ENCODE measurements at places on chromosomes 4 and X.

GRCh38 chr4:151012820-151013219 lies 2.3 kb downstream of the LRBA start:
- no peak for DNase-seq

GRCh38 chrX:20571611-20572010 lies 304.9 kb upstream of the RPS6KA3 start:
- DNase-seq: peak; percentile 33

DNA sequence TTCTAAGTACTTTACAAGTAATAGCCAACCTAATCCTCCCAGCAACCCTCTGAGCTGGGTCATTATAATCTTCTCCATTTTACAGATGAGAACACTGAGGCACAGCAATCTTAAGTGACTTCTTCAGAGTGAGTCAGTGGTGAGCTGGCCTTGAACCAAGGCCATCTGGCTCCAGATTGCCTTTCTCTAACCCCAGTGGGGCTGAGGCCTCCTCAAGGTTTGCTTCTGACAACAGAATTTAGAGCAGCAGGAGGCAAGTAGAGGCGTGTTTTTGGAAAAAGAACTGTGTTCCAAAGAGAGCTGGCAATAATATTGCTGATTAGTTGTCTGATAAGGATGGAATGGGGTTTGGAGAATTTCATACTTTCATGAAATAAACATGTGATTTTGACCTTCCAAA lies 41.2 kb downstream of the PIR start:
- DNase-seq: no peak

GRCh38 chr4:76962406-76963130 lies 13.0 kb downstream of the SEPTIN11 start:
- DNase-seq: peak; percentile 57

GRCh38 chrX:150499240-150499639 lies 69.2 kb upstream of the MTM1 start:
- peak; percentile 23 for DNase-seq

- DNase-seq: no peak
Observed at GRCh38 chrX:2487366-2487765, 13.4 kb downstream of the DHRSX start.

DNA sequence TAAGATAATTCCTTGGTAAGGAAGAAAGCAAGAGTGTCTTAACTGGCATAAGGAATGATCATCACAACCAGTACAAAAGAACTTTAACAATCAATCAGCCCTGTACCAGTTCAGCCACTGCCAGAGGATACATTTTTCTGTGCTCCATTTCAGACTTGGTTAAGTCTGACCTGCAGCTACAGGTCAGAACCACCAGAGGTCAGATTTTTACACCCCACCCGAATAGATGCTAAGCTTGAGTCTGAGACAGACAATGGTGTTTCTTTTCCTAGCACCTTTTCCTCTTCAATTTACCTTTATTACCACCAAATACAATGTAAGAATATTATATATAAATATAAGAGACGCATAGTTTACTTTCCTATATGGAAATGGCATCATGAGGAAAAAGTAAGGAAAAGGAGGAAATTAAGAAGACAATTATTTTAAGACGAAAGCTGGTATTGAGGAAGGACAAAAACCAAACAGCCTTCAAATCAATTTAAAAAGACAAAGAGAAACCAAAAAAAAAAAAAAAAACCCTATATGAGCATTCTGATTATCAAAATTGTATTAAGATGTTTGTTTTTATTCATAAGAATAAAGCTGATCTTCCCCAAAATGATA lies 215.3 kb upstream of the TTC29 start:
- peak; percentile 73 for DNase-seq

GRCh38 chr4:175637762-175638161 lies 174.3 kb downstream of the GPM6A start:
- DNase-seq: no peak

DNA sequence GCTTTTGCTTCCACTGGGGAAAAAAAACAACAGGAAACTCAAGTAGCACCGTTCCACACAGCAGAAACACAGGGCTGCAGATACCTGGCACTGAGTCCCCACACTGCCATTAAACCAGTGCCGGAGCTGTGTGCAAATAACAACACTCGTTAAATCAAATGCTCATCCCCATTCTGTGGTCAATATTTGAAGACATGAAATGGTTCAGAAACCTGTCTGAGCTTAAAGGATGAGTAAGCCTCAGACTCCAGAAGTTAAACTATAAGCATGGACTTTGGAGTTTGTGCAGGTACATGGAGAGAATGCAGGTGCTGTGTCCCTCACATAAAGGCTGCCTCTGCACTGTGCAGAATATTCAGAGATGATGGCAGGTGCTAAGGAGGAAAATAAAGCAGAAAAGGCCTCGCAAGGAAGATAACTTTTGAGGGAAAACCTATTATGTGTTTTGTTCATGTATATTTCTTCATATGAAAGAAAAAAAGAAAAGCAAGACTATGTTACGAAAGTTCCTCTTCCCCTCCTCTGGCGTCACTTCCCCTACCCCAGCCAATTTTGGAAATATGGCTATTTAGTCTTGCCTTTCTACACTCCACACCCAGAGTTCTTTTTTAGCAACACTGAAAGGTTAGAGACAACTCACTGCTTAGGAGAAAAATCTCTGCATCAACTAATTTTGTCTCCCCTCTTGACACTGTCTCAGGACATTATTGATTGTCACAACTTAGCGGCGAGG lies 4.6 kb downstream of the MPP1 start:
- DNase-seq: no peak

DNA sequence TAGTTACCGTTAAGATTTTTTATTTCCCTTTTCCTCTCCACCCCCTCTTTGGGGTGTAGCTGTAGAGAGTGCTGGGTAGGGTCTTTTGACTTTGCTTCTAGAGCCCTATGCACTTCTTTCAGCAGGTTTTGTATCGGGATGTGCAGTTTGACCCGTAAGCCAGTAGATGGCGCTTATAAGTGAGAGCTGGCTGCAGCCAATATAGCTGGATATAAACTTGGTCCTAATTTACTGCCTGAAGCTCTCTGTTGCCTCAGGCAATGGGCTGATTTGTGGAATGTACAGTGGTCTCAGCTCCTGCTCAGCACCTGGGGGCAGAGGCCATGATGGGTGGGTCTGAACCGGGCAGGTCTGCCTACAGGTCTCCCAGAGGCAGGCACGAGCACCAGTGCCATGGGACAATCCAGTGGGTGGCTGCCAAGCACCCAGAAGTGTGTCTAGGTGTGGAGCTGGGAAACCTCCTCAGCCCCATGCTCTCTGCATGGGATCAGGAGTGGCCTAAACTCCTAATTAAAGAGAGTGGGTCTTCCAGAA lies 146.5 kb downstream of the SPANXN1 start:
- no peak for DNase-seq

DNA sequence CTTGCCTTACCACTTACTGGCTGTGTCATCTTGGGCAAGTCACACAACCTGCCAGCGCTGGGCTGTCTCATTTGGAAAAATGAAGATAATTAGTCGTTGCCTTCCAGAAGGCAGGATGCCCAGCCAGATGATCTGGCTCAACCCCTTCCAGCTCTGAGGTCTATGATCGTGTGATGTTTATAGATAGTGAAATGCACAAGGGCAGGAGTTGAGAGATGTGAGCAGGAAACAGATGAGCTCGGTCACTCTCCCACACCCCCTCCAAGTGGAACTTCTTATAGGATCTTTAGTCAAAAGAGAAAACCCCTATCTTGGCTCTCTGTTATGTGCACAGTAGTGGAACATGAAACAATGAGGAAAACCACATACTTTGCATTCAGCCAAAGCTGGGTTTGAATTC lies 336.8 kb upstream of the PPARGC1A start:
- peak; percentile 70 for DNase-seq

DNA sequence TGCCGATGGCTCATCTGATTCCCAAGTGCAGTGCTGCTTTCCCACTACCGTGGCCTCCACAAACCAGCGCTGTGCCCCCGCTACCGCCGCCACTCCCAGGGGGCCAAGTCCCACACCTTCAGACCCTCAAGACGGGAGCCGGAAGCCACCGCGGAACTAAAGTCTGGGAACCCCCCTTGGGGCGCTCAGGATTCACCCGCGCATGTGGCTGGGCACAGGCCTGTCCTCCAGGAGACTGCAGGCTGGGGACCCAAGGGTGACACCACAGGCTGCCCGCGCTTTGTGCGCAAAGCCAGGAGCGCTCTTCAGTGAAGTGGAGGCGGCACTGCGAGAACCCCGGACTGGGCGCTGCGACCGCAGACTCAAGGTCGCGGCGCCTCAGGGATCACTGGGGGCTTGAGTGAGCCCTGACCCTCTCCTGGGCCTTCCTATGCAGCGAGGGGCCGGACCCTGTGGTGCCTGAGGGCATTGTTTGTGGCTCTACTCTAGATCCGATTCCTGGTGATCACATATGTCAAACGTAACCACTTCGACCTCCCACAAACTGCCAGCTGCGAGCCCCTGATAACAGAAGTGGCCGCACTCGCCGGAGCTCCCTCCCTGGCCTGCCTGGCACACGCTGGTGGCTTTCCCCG lies 20.4 kb upstream of the TBC1D14 start:
- DNase-seq: no peak

GRCh38 chrX:74297766-74298165 lies 6.2 kb upstream of the ZCCHC13 start:
- no peak for DNase-seq

DNA sequence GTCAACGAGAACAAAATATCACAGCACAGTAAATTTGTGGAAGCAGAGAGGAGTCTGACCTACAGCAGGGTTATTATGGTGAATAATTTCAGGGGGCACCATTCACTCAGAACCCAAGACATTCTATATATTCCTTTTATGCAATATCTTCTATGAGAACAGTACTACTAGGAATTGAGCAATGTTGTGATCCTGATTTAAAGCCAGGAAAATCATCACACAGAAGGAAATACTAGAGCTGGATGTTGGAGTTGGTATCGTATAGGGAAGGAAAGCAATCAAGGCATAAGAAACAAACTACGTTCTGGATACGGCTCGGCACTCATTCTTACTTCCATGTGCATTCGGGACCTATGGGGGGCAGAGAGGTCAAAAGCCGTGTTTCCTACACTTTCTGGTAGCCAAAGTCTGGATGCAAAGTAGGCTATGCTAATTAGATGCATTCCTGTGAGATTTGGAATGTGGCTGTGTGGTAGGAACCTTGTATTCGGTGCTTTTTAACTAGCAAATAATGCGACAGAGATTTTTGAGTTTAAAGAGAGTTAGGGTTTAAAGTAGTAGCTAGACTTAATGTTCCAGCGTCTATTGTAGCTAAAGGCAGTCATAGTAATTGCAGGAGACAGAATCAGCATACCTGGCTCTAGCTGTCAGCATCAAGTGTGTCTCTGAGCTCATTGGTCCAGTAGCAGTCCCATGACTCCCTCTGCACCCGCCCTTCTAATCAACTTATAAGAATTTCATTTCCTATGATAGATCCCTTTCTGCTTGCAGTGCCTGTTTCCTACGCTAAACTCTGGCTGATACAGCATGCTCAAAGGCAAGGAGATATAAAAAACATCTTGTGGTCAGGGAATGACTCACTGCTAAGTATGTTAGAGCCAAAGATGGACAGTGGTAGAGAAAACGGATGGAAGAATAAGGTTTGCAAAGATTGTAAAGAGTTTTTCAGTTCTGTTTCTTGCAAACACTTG lies 43.3 kb upstream of the PDGFC start:
- DNase-seq: peak; percentile 86

DNA sequence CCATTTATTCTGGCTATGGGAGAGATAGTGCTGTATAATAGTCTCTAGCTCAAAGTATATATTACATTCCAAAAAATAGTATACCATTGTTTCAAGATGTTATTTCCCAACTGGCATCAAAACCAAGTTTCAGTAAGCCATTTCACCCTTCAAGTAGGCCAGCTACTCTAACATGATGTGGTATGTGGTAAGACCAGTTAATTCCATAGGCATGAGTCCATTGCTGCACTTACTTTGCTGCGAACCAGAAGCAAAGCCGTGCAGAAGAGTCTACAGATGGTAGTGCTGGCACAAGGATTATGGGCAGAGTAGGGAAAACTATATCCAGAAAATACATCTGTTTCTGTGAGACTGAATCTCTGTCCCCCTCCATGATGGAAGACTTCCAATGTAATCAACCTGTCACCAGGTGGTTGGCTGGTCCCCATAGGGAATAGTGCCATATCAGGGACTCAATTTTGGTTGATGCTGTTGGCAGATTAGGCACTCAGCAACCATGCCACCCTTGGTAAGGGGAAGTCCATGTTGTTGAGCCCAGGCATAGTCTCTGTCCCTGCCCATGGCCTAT lies 49.8 kb upstream of the HSD17B10 start:
- DNase-seq: peak; percentile 76

DNA sequence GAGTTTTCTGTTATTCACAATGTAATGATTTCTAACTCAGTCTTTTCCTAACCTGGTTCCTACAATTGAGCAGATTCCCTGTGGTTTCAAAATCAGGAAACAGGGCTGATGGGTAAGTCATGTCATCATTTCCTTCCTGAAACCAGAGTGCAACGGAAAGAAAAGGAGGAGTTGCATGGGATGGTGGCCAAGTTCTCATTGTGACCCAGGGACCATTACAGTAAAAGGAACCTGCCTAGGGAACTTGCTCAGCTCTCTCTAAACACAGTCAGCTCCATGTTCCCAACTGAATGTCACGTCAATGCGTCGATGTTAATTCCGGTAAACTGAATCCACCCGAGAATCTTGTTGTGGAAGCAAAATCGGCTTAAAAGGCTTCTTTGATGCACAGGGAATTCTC lies 51.2 kb downstream of the LGI2 start:
- peak; percentile 57 for DNase-seq

- DNase-seq: peak; percentile 65
Observed at GRCh38 chr4:145939856-145940255, 1.2 kb upstream of the ZNF827 start.

DNA sequence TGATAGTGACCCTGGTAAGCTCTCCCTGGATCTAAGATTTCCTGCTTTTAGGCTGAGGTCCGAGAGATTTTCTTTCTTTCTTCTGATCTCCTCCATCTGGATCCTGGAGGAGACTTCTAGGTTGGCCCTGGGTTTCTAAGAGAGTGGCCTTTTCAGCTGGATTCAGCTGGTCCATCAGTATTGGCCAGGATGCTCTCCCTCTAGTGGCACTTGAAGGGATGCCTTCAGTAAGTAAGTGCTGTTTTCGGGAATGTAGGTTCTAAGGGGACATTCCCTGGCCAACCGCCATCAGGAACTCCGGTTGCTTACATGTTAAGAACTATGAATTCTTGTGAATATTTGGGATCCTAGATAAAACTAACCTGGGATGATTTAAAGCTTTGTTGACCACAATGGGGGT lies 56.9 kb downstream of the SERTM2 start:
- DNase-seq: peak; percentile 21

DNA sequence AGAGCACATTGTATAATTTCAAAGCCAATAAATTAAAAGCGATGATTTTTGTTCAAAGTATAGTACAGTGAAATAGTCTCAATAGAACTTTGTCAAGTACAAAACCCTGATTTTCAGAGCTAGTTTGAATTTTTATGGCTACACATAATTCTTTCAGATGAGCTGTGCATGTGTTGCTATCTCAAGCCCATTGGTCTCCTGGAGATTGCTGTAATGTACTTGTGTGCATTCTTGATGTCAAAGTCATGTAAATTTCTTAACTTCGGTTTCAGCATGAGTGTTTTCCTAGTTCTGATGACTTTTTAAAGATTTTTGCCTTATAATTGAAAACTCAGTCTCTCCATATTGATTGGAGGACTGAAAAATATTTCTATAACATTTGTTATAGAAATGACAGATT lies 200.8 kb downstream of the CEP135 start:
- peak; percentile 70 for DNase-seq

GRCh38 chr4:78154972-78155590 lies 98.0 kb downstream of the FRAS1 start:
- no peak for DNase-seq

GRCh38 chrX:43880425-43880824 lies 1.8 kb downstream of the MAOB start:
- DNase-seq: peak; percentile 1

- no peak for DNase-seq
Observed at GRCh38 chr4:67236788-67237187, 308.5 kb downstream of the CENPC start.

- no peak for DNase-seq
Observed at GRCh38 chr4:6121941-6122340, 78.4 kb downstream of the JAKMIP1 start.

All from GM23248 (cell line).